ENCODE measurements at places on chromosomes 4 and X. TPM values are rescaled to one million over a fixed set of nuclear protein-coding genes. Genes with fewer than 3 reads are reported as not detected.

ZNF827 gene
- total RNA-seq = 19.2 TPM

PCGF3 gene
- 64.8 TPM for total RNA-seq

PNMA6A gene
- 1.2 TPM for total RNA-seq

CXCL13 gene
- total RNA-seq = not detected

CDKN2AIP gene
- 15.0 TPM for total RNA-seq

DNA sequence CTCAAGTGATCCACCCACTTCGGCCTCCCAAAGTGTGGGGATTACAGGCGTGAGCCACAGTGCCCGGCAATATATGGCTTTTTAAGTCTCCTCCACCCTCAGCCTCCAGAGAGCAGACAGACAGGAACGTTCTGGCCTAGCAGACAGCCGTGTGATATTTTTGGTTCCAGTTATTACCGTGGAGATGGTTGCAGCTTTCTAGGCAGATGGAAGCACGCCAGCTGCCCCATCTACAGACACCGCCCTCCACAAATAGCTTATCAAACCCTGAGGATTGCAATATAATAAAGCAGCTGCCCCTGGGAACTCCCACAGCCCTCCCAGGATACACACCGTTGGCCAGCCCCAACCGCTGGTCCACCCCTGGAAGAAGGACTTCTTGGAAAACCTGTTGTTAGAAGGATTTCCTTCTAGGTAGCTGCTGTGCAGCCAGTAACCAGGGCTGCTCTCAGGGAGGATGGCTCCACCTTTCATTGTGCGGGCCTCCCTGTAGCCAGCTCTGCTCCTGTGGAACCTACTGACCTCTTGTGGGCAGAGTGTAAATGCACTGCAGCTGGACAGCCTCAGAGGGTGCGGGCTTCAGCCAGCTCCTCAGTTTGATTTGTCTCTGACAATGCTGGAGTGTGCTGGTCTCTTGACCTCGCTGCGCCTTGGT lies 44.0 kb downstream of the SLC25A5 start:
- no peak for DNase-seq

- DNase-seq = no peak
Measured at GRCh38 chr4:11799196-11799595, 370.5 kb upstream of the HS3ST1 start.

DNA sequence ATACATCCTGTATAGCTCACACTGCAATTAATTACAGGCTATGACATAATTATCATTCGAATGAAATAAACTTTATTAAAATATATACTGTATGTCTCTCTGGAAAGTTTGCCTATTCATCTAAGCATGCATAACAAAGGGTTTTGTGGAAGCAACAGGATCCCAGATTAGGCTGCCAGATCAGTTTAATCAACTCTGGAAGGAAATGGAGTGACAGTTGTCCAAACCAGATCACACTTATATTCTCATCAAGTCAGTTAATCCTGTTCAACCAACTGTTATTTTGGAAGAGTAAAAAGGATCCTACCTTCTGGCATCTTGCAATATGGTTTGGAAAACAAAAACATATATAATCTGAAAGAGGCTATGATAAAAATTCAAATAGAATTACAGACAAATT lies 312.2 kb downstream of the FAT4 start:
- DNase-seq = no peak

DNA sequence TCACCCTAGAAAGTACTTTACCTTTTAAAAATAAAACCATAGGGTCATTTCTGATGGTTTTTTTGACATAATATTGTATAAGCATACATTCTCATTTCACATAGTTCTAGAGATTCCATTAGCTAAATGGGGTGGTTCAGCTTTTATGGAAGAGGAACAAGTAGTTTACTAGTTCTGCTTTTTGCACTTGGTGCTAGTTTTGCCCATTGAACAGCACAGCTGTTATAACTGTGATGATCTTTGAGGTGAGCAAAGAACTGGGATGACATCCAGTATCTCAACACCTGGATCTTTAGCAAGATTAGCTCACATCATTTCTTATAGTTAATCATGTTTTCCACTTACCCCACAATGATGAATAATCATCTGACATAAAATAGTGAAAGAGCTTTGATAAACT lies 40.9 kb downstream of the MOB1B start:
- no peak for DNase-seq

DNA sequence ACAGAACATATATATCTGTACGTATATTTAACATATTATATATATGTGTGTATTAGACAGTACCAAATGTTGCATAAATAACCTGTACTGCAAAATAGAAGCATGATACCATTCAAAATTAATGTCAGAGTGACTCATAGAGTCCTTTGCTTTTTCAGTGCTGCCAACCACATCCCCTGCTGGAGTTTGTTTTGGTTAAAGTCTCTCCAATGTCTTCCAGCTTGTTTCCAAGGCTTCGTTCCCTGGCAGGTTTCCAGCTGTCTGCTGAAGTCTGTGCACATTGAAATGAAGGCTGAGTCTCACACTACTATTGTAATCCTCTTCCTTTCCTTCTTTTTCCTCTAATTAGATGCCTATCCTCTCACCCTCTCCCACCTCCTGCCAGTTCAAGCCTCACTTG lies 14.9 kb downstream of the NRK start:
- no peak for DNase-seq
